ENCODE measurements at places on chromosomes 7 and 10.

GRCh38 chr7:131042269-131043160 is 285.2 kb upstream of the MKLN1 start:
- no peak for DNase-seq

DNA sequence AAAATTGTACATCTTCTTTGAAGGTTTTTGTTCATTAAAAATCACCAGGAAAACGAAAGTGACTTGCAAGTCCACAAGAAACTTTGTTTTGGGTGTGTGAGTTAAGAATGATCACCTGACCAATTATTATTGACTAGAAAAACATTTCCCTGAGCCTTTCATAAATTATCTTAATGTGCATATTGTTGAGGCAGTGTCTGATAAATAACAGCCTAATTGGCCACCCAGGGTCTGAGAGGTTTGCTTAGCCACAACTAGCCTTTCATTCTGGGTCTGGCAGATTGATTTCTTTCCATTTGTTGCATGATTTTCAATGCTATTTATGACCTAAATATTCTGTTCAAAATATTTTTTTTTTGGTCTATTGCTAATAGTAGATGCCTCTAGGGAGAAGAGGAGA is 152.8 kb downstream of the AUTS2 start:
- no peak for DNase-seq

GRCh38 chr7:121924269-121925186 is 51.6 kb downstream of the PTPRZ1 start:
- no peak for DNase-seq

GRCh38 chr10:91298224-91298871 is 77.9 kb downstream of the PCGF5 start:
- no peak for DNase-seq

- DNase-seq = no peak
Measured at GRCh38 chr7:142298627-142299026, 40.8 kb upstream of the PRSS58 start.

GRCh38 chr10:128908099-128908498 is 558.9 kb upstream of the MGMT start:
- no peak for DNase-seq

- DNase-seq = no peak
Measured at GRCh38 chr7:10934292-10934691, 39.4 kb upstream of the PHF14 start.

DNA sequence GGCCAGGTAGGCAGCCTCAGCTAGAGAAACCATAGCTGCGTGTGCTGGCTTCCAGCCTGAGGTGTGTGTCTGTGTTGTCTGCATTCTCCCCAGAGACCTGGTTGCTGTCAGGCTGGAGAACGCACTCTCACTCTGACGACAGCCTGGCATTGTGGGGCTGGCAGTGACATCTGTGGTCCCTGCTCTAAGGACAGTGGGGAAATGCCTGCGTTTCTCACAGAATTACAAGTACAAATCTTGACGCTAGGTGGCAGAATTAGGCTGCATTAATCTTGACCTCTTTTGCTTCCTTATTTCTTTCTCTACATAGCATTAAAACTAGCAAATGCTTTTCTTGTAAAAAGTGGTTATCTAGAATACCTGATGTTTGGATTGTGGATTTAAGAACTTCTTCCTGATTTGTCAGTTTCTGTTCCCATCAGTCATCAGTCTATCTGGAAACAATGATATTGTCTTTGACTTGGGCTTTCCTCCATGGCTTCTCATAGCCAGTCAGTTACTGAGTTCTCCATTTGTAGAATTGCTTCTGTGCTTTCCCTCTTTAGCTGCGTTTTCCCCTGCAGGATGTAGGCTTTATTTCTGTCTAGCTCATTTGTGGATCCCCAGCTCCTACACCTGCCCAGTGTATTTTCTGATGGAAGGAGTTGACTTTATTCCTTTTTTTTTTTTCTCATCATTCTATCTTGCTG is 86.0 kb downstream of the FANK1 start:
- DNase-seq = no peak

GRCh38 chr10:3909339-3909738 is 124.3 kb upstream of the KLF6 start:
- no peak for DNase-seq

- no peak for DNase-seq
Measured at GRCh38 chr10:74104480-74104879, 46.1 kb downstream of the AP3M1 start.

DNA sequence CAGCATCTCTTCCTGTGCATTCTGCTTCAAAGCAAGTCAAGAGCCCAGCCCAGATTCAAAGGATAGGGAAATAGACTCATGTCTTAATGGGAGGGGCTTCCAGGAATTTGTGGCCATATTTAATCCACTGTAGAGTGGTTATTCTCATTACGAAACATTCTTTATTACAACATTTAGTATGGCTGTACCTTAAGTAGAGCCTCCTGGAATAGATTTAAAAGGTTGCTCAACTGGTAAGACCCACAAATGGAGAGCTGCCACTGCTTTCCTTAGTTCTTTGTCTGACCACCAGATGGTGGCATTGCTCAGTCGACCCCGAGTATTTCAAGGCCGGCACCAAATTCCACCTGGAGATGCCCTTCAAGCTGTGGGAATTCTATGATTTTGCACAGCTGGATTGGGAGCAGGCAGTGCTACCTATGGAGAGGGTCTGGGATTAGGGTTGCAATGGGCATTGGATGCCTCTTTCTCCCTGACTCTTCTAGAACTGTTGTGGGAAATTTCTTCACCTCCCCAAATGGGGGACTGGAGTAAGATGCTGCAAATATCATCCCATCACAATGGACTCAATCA is 102.2 kb downstream of the RBM20 start:
- no peak for DNase-seq
